NCI-H510A treated with DMSO at 0.1 percent for 48 hours (cell line): ENCODE measurements at places on chromosomes 5 and 9.

DNA sequence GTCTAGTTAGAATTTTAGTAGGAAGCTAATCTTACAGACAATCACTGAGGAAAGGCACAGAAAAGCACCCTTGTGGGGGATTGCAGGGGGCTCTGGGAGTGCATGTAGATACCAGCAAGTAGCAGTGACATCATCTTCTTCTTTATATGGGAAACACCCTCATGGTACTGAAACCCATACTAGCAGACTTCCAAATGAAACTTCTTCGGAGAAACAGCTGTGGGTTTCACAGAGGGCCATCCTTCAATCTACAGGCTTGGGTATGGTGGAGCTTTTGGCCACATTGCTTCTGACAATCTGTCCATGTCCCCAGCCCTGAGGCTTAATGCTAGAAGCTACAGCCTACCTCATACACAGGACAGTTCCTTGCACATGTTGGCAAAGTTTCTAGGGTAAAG, 165.2 kb upstream of the NFIB start:
- DNase-seq = no peak

- no peak for DNase-seq
Observed at GRCh38 chr5:20248118-20248517, 260.1 kb upstream of the CDH18 start.

DNA sequence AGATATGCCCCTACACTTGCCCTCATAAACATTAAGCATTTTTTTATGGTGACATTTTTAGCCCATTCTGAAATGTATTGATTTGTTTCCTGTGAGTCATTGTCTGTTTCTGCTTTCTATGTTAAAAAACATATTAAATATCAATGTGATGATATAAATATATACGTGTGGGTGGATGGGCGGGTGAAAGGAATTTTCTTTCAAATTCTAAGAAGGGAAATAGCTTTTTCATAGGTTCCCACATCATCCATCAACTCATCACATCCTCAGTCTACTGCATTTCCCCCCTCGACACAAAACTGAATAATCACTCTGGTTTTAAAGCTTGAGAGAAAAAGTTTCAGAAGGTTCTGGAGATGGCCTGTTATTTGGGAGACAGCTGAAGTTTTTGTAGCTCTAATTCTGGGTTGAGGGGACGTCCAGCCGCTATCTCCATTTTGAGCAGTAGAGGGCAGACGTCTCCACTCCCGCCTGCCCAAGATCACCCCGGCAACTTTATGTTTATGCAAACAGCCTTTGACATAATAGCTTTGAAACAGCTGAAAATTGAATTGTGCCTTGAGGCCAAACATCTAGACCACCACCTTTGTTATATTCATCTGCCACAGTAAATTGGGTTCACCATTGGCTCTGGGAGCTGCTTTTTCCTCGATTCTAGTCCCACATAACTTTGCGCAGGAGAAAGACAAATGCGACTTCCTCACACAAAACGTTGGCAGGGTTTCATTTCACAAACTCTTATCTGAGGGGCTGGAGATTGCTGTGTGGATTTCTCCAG, 216.2 kb upstream of the CLINT1 start:
- no peak for DNase-seq

GRCh38 chr9:90903766-90904424, 102.3 kb downstream of the SYK start:
- DNase-seq = no peak

DNA sequence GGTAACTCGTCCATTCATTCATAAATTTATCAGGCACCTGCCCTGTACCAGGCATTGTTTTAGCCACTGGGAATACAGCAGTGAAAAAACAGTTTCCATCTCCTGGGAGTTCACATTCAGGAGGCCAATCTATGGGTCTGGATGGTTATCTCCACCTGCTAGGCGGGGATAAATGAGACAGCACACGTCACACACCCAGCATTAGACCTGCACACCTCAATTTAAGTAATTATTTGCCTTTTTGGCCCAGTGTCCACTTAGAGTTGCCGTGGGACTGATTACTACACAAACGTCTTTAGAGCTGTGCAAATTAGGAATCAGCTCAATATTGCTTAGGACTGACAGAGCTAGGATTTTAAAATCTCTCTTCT, 46.1 kb downstream of the STK10 start:
- DNase-seq = no peak

- no peak for DNase-seq
Observed at GRCh38 chr5:172209714-172210113, 15.7 kb downstream of the EFCAB9 start.
